ENCODE measurements at places on chromosomes 11 and 22.
A peak's percentile ranks its signal among the peaks of the same experiment; 100 is the strongest.

GRCh38 chr22:33921525-33922348 lies 1.5 kb upstream of the LARGE1 start:
- no peak for DNase-seq

GRCh38 chr11:111001986-111002611 lies 243.4 kb upstream of the POU2AF2 start:
- DNase-seq: peak; percentile 1

DNA sequence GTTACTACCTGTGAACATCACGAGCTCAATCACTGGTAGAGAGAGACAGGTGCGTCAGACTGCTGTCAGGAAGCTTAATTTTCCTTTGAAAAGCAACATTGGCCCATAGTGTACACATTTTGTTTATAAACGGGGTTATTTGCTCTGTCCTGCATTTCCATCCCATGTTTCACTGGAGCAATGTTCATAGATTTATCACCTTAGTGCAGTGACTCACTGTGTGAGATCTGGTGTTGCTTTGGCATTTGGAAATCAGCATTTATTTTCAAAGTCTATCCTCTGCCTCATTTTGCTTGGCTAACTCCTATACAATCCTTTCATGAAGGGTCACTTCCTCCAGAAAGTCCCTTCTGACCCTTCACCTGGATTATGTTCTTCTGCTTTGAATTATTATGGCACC lies 529.1 kb downstream of the NELL1 start:
- DNase-seq: no peak

GRCh38 chr11:61131998-61132555 lies 29.1 kb downstream of the VPS37C start:
- no peak for DNase-seq

- peak; percentile 76 for DNase-seq
These were observed 75.9 kb upstream of the PRR5 start for GRCh38 chr22:44625981-44626687.
